ENCODE measurements at places on chromosomes 4 and X. TPM values are rescaled to one million over a fixed set of nuclear protein-coding genes. Genes with fewer than 3 reads are reported as not detected.

The WNK3 gene
- total RNA-seq: 0.51 TPM

The GPC3 gene
- total RNA-seq: 0.26 TPM

DNA sequence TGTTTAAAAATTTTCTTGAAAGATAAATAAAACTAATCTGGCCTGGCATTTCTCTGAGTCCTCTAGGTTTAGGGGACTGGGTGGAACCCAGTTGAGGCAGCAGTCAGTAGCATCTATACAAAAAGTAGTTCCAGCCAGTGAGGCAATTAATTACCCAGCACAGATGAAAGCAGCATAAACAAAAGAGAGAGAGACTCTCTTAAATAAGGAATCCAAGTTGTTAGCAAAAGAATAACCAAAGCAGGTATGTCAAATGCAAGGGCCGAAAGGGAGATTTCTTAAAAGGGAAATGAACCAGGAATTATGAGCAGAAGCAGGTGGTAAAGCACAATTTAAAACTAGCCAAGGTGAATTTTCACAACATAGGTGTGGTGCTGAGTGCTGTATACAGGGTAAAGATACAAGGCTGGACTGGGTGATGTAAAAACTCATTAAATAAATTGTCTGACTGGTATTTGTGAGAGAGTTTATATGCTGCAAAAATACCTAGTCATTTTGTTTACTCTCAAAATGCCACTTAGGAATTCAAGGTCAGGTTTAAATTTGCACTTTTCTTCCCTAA lies 94.6 kb upstream of the GALNT7 start:
- no peak for DNase-seq

DNA sequence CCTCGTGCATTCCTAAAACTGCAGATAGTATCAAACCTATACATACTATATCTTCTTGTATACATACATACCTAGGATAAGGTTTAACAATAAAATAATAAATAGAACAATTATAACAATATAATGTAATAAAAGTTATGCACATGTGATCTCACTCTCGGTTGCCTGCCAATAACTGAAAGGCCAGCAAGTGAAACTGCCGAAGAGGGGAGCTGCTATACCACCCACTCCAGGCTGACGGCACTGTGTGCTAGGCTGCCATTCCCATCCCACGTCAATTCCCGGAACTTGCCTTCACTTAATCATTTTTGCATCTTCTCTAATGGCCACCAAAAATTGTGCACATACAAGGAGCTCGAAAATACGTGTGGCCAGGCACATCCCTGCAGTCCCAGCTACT lies 451.1 kb upstream of the FAT1 start:
- DNase-seq: no peak

- no peak for DNase-seq
Observed at GRCh38 chrX:56221101-56221500, 11.1 kb upstream of the KLF8 start.

DNA sequence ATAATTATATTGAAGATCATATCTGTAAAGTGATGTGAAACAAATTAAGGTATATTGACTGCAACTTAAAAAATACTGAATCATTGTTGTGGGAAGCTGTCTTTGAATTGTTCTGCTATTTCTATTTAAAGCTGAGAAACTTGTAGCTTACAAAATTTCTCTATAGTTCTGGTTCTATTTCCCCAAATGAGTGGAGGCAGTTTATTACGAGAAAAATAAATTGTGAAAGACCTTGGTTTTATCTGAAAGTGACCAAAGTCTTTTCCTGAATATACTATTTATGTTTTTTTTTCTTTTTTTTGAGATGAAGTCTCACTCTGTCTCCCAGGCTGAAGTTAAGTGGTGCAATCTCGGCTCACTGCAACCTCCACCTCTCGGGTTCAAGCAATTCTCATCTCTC lies 165.4 kb downstream of the SH3BGRL start:
- DNase-seq: no peak

GRCh38 chr4:141534985-141535384 lies 101.4 kb upstream of the IL15 start:
- no peak for DNase-seq

GRCh38 chr4:41379230-41379629 lies 122.5 kb downstream of the UCHL1 start:
- DNase-seq: no peak

GRCh38 chr4:100796332-100796731 lies 278.5 kb upstream of the EMCN start:
- no peak for DNase-seq

The ATP8A1 gene
- 1.4 TPM for total RNA-seq

- DNase-seq: no peak
Observed at GRCh38 chr4:101252721-101253120, 94.6 kb downstream of the PPP3CA start.

DNA sequence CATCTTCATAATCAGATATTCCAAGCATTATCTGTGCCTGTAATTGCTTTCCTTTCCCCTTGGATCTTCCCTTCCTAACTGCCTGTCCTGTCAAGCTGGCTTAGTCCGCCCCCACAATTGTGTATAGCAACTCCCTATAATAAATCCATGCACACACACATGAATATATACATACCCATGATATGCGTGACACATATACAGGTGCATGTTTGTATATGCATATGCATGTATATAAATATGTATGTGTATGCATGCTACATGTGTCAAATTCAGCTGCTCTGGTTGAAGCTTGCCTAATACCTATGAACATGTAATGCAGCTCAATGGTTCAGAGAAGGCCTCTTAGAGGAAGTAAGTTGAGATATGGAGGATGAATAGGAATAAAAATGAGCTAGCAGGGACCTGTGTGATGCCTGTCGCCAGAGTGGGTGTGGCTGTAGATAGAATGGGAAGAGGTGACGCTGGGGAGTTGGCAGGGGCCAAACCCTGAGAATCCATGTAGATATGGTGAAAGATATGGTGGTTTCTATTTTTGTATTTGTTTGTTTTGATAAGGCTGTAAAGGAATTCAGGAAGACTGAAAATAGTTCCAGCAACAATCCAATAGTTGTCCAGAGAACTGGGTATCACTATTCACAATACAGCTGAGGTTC lies 595.0 kb upstream of the BOD1L1 start:
- no peak for DNase-seq

GRCh38 chr4:7041801-7042502 lies 1.2 kb upstream of the TADA2B start:
- DNase-seq: no peak

DNA sequence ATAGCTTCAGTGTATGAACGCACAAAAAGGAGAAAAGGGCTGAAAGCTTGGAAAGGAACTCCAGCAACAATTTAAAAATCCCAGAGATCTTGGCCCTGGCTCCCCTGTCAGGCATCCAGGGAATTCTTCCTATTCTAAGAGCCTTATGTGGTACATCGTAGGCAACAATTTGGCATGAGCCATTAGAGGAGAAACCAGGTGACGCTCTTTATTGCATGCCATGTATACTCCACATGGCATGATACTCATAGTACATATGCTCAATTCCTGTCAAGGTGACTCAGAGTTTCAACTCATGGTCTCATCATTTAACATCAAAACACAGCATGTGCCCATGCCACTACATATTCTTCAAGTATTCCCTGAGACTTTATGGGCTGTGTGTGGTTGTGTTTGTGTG lies 191.3 kb downstream of the OR13H1 start:
- DNase-seq: no peak

- no peak for DNase-seq
Observed at GRCh38 chrX:13522811-13523210, 46.6 kb upstream of the EGFL6 start.

DNA sequence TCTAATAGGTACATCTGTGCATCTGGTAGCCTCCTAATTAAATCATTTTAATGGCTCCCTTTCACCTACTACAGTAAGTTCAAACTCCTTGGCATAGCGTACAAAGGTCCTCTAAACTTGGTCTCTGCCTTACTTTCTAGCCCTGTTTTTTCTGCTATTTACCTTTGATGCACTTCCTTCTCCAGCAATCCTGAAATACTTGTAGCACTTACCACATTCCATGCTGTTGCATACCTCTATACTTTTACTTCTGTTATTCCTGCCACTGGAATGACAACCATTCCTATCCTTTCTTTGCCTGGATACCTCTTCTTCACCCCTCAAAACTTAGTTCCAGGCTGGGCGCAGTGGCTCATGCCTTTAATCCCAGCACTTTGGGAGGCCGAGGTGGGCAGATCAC lies 56.6 kb upstream of the LHFPL1 start:
- DNase-seq: no peak

The POU3F4 gene
- total RNA-seq: not detected

DNA sequence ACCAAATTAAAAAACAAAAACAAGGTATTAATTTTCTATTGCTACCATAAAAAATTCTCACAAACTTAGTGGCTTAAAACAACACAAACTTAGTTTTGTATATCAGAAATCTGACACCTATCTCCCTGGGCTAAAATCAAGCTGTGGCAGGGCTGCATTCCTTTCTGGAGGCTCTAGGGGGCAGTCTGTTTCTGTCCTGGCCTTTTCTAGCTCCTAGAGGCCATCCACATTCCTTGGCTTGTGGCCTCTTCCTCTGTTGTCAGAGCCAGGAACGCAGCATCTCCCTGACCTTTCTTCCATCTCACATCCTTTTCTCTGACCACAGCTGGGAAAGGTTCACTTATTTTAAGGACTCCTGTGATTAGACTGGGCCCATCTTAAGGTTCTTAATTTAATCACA lies 38.9 kb upstream of the TLR2 start:
- DNase-seq: no peak

DNA sequence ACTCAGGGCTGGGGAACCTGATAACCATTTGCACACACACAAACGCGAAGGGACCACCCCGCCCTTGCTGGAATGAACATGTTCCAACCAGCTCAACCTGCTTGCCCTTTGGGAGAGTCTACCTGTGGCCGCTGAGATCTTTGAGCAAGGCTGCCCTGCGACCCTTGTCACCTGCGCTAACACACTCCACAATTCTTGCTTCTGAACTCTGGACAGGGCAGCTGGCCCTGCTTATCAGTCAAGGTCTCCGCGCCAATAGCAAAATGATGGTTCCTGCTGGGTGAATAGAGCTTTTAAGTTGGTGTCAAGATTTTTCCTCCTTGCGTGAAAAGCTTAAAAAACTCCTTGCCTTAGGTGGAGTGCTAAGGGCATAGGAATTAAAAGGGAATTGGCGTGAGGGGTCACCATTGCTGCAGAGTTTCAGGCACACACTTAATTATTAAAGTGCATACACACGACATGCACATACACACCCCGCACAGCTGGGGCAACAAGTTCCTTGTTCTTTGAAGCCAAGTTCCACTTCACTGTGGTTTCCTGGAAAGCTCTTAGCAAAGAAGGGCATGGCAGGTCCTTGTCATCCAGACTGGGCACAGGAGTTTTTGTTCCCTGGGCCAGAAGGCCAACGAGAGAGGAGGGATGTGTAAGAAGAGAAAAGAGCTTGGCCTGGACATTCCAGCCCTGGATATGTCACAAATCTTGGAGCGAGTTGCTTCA lies 207.7 kb downstream of the STIM2 start:
- no peak for DNase-seq

DNA sequence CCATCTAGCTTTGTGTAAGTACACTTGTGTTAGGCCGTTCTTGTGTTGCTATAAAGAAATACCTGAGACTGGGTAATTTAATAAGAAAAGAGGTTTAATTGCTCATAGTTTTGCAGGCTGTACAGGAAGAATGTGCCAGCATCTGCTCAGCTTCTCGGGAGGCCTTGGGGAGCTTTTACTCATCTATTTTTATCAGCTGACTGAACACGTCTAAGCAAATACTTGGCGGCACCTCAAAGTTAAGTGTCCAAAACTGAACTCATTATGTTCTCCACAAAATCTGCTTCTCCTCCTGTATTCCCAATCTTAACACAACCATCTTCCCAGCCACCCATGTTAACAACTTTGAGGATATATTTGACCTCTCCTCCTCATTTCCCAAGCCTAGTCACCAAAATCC lies 42.4 kb upstream of the GATB start:
- DNase-seq: no peak

GRCh38 chr4:37754410-37755185 lies 68.4 kb upstream of the RELL1 start:
- DNase-seq: no peak

- DNase-seq: peak; percentile 34
Observed at GRCh38 chr4:53912766-53913497, 151.5 kb downstream of the CHIC2 start.

- no peak for DNase-seq
Observed at GRCh38 chrX:105816517-105816916, 5.8 kb upstream of the NRK start.

DNA sequence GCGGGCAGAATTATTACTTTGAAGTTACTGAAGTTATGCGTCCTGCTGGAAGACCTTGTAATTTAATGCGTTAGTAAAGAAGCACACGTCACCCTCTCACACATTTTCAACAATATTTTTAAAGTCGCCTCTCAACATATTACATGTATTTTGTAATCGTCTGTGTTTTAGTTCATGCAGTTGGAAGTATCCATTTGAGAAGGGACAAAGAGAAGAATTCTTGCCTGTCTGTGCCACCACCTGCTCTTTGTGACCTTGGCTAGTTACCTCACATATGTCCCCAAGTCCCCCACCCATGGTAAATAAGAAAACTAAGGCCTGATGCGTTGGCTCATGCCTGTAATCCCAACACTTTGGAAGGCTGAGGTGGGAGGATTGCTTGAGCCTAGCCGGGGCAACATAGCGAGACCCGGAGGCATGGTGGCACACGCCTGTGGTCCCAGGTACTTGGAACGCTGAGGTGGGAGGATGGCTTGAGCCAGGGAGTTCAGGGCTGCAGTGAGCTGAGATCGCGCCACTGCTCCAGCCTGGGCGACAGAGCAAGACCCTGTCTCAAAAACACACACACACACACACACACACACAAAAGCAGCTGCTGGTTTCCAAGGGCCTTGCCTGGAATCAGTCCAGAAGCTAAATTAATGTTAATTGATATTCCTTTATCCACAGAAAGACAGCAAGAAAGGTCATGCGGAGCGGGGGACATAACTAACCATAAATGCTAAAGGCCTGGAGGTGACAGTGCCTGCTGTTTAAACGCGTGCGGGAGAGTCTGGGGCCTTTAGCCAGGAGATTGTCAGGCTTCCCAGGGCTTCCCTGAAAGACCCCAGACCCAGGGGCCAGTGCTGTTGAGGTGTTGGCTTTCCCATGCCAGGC lies 811 bp downstream of the TMEM187 start:
- DNase-seq: peak; percentile 22

The PDZD4 gene
- total RNA-seq: under 0.01 TPM

- no peak for DNase-seq
Observed at GRCh38 chr4:119244832-119245231, 32.3 kb downstream of the USP53 start.

DNA sequence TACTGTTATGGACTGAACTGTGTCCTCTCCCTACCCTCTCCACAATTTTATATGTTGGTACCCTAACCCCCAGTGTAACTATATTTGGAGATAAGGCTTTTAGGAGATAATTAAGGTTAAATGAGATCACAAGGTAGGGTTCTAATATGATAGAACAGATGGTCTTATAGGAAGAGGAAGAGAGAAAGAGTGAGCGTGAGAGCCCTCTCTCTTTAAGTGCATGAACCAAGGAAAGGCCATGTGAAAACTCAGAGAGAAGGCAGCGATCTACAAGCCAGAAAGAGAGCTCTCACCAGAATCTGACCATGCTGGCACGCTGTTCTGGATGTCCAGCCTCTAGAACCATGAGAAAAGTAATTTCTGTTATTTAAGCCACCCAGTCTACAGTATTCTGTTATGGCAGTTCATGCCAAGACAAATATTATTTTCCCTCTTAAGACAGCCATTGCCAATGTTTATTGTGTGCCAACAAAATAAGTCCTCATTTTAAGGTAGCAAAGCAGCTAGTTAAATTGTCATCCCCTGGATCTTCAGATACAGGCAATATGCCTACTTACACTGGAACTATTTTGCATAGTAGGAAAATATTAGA lies 336.2 kb downstream of the MID1IP1 start:
- no peak for DNase-seq
